Regular cardiac myocyte (primary cell): ENCODE measurements at places on chromosomes 1 and 21. TPM values are rescaled to one million over a fixed set of nuclear protein-coding genes. Genes with fewer than 3 reads are reported as not detected.

The TMEM79 gene
- total RNA-seq: 1.3 and 1.4 TPM in 2 replicates

The MCOLN3 gene
- total RNA-seq: under 0.01 and 0.28 TPM in 2 replicates

The ESPN gene
- under 0.01 and 0.19 TPM in 2 replicates for total RNA-seq

The FCGR1A gene
- total RNA-seq: 0.19 TPM in 1 of 2 replicates, not detected in the other

The LCK gene
- total RNA-seq: not detected in 2 replicates

The FAM167B gene
- total RNA-seq: 0.38 and 2.0 TPM in 2 replicates

The MAP7D1 gene
- 62.0 and 90.5 TPM in 2 replicates for total RNA-seq

The IL19 gene
- total RNA-seq: 0.28 TPM in 1 of 2 replicates, not detected in the other

The OR2AK2 gene
- total RNA-seq: 0.28 TPM in 1 of 2 replicates, not detected in the other

The AVPR1B gene
- not detected in 2 replicates for total RNA-seq

The SYNC gene
- total RNA-seq: 20.5 and 54.7 TPM in 2 replicates

The WDR64 gene
- total RNA-seq: not detected in 2 replicates

The SH3BP5L gene
- 32.7 and 43.3 TPM in 2 replicates for total RNA-seq

The TBX15 gene
- 1.7 and 1.9 TPM in 2 replicates for total RNA-seq

The DNAJC8 gene
- total RNA-seq: 56.7 and 90.1 TPM in 2 replicates

The KRTAP10-5 gene
- not detected in 2 replicates for total RNA-seq

The CR1L gene
- total RNA-seq: not detected in 2 replicates

The FCRL3 gene
- total RNA-seq: not detected in 2 replicates

The SLAMF1 gene
- not detected in 2 replicates for total RNA-seq

The AADACL4 gene
- under 0.01 TPM in 1 of 2 replicates, not detected in the other for total RNA-seq

The PGLYRP3 gene
- total RNA-seq: not detected in 2 replicates

The CFAP298 gene
- total RNA-seq: 25.7 and 51.4 TPM in 2 replicates
